H4 (cell line): ENCODE measurements at places on chromosomes 1 and 21. TPM values are rescaled to one million over a fixed set of nuclear protein-coding genes. Genes with fewer than 3 reads are reported as not detected.

- DNase-seq, result peak; percentile 88
These were observed 22.2 kb downstream of the SLC25A33 start for GRCh38 chr1:9561429-9561828.

CD1D gene
- 0.64 and 2.0 TPM in 2 replicates for total RNA-seq

NBPF6 gene
- not detected in 2 replicates for total RNA-seq

DNA sequence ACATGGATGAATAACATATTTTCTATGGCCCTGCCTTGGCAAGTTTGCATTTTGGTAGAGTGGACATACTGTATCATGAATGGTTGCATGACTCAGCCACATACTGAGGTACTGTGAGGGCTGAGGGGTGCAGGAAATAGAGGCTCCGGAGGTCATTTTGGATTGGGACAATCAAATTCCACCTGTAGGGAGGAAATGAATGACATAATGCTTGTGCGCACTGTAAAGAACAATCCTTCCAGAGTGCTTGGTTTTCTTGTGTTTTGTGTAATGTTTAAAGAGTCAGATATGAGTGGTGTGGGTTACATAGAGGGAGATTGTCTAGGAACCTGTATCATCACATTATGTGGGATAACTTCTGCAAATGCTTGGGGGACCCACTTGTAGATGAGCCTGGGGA, 329.9 kb upstream of the PROX1 start:
- DNase-seq, result no peak

GRCh38 chr1:15660151-15660550, 24.0 kb upstream of the PLEKHM2 start:
- no peak for DNase-seq

DNA sequence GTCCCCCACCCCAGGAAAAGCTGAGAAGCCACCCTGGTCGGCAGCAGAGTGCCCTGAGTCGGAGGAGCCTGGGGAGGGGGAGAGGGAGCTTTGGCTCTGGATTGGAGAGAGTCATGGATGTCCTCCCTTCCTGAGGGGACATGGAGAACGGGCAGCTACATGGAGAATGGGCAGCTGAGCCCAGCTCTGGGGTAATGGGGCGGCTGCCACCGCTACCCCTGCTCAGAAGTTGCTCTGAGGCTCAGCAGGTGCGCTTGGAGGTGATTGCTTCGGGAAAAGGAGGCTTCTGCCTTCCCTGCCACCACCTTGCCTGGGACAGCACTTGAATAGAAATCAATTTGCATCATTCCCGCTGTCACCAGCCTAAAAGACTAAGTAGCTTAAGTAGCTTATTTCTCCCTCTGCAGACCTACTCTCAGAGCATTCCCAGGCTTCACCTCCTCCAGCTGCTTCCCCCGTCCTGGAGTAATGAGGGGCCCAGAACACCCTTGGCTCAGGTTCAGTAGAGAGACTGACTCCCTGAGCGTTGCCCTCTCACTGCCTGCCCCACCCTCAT, 8.3 kb downstream of the DISP3 start:
- DNase-seq, result no peak

GRCh38 chr1:243447844-243448243, 192.0 kb downstream of the SDCCAG8 start:
- no peak for DNase-seq

GRCh38 chr1:52574594-52574993, 21.7 kb upstream of the TUT4 start:
- peak; percentile 83 for DNase-seq

- DNase-seq, result no peak
These were observed 733 bp downstream of the TMEM35B start for GRCh38 chr1:34984435-34984792.

DNA sequence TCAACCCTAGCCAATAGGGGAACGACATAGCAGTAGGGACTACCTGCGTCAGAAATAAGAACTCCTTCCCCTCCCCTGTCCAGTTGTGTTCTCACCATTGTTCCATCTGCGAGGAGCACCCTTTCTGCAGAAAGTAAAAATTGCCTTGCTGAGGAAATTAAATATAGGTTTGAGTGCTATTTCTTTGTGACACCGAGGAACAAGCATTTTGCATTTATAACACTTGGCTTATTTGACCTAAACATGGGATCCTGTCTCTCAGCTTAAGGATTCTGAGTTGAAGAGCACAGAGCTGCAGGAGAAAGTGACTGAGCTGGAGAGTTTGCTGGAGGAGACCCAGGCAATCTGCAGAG, 10.7 kb upstream of the SH3BGRL3 start:
- DNase-seq, result no peak

- no peak for DNase-seq
These were observed 54.0 kb upstream of the COL11A1 start for GRCh38 chr1:103162360-103162759.

GRCh38 chr1:3505161-3505560, 50.7 kb downstream of the ARHGEF16 start:
- DNase-seq, result no peak

FMO2 gene
- total RNA-seq, result not detected in 2 replicates

DNA sequence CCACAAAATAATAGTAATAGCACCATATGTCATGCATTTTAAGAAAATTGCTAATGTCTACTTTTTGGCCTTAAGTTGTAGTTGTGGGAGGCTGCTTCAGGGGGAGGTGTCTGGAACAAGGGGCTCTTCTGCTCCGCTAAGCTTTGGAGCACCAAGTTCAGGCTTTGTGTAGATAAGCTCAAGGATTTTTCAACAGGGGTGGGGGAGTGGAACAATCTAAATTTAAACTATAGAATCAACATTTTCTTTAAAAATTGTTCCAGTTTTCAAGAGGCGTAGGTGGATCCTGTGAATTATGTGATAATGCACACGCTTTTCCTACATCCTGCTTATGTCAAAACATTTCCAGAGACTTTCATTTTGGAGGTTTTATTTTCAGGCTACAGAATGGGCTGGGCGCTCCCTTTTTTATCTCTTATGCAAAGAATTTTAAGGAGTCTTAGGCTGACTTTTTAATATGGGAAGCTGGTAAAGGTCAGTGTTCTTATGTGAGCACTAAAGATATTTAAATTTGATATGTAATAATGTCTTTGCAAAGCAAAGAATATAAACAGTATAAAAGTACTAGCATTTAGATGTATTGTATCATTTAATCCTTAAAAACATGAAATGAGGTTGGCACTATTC, 9.9 kb downstream of the ATP1A1 start:
- DNase-seq, result no peak

GRCh38 chr1:209800984-209801834, 4.7 kb downstream of the IRF6 start:
- no peak for DNase-seq
